ENCODE measurements at places on chromosomes 11 and 22. TPM values are rescaled to one million over a fixed set of nuclear protein-coding genes. Genes with fewer than 3 reads are reported as not detected.

DNA sequence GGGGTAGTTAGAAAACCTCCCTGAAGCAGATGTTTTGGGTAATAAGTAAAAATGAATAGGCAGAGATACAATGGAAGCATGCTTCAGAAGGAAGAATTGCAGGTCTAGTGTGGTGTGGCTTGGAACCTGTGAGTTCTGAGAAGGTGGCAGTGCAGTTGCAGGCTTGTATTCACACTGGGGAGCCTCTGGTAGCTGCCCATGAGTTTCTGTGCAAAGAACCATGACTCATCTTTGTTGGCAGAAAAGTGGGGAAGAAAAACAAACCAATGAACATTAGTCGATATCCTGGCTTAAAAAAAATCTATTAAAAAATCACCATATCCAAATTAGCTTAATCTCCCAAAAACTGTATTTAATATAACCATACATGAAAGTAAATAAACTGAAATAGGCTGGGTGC lies 232.6 kb downstream of the FAT3 start:
- H3K27ac ChIP-seq = no peak overlapping the region
- no peak overlapping the region for H3K4me3 ChIP-seq
- H3K36me3 ChIP-seq = no peaks in the 10 kb centered on the region

GRCh38 chr11:62539238-62539925 lies 7.2 kb downstream of the AHNAK start:
- H3K4me1 ChIP-seq = peaks cover 77% of the 10 kb centered on the region
- peak overlapping the region; percentile 52 for H3K27ac ChIP-seq
- H3K36me3 ChIP-seq = peaks cover 45% of the 10 kb centered on the region
- peak overlapping the region; percentile 23 for H3K4me3 ChIP-seq

DNA sequence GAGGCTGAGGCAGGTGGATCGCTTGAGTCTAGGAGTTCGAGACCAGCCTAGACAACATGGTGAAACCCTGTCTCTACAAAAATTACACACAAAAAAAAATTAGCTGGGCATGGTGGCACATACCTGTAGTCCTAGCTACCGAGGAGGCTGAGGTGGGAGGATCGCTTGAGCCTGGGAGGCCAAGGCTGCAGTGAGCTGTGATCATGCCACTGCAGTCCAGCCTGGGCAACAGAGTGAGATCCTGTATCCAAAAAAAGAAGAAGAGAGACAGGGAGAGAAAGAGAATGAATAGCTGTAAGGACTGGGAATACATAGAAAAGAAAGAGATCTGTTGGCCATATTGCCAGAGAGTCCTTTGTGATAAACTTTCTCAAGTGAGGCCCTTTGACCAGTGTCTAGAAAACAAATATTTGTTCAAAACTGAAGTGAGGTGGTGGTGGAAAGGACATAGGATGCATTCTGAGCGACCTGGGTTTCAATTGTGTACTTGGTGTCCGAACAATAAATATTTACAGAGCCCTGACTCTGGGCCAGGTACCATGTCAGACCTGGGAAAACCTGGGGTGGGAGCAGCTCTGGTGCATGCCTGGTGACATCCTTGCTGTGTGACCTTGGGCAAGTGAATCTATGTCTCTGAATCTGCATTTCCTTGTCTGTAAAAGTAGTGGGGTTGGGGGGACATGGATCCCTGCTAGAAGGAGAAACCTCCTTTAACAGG lies 89.6 kb upstream of the CRYBB3 start:
- DNase-seq = no peak
- H3K27ac ChIP-seq = no peak overlapping the region
- H3K4me3 ChIP-seq = no peak overlapping the region
- no peaks in the 10 kb centered on the region for H3K36me3 ChIP-seq
- H3K27me3 ChIP-seq = peaks cover 3% of the 10 kb centered on the region
- H3K4me1 ChIP-seq = peaks cover 20% of the 10 kb centered on the region

- no peaks in the 10 kb centered on the region for H3K4me1 ChIP-seq
- H3K27me3 ChIP-seq = no peaks in the 10 kb centered on the region
- H3K27ac ChIP-seq = no peak overlapping the region
- no peak overlapping the region for H3K4me3 ChIP-seq
Measured at GRCh38 chr11:33479231-33479630, 221.4 kb downstream of the C11orf91 start.

GRCh38 chr11:57124917-57125316 lies 56.8 kb upstream of the LRRC55 start:
- no peak overlapping the region for H3K27ac ChIP-seq
- peaks cover 17% of the 10 kb centered on the region for H3K27me3 ChIP-seq
- H3K36me3 ChIP-seq = no peaks in the 10 kb centered on the region

DNA sequence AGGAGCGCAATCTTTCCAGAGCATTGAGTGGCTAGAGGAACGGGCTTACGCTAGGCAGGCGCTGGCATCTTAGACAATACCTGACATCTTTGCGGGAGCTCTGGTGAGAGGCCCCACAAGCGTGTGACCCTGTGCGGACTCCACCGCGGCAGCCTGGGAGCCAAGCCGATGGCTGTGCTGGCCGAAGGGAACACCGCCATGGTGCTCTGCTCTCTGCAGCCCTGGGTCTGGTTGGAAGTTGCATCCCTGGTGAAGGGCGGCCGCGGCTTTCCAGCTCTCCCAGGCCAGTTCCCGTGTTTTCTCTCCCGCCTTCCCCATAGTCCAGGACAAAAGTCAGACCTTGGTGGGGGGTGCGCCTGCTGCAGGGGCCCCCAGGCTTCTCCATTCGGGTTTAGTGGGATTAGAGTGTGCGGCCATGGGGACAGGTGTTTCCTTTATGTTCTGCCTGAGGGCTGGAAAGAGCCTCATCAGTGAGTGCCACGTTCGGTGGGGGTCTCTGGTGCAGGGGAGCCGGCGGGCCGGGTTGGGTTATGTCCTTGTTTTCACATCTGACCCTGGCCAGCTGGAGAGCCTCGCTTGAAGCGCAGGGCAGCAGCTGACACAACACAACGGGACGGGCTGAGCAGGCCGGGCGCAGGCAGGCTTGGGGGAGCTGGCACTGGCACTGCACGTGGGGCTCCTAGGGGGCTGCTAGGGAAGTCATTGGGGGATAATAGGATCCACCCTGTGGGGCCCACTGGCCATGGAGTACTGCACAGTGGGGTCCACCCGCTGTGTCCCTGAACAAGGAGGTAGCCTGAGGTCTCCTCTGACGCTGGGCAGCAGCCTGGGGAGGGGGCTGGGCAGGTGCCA lies 94.8 kb downstream of the KCNQ1 start:
- H3K27ac ChIP-seq = no peak overlapping the region
- no peaks in the 10 kb centered on the region for H3K27me3 ChIP-seq
- H3K4me1 ChIP-seq = no peaks in the 10 kb centered on the region
- H3K4me3 ChIP-seq = no peak overlapping the region
- no peaks in the 10 kb centered on the region for H3K36me3 ChIP-seq

- no peak overlapping the region for H3K4me3 ChIP-seq
- H3K4me1 ChIP-seq = no peaks in the 10 kb centered on the region
- H3K27ac ChIP-seq = no peak overlapping the region
- no peak for DNase-seq
- no peaks in the 10 kb centered on the region for H3K36me3 ChIP-seq
Measured at GRCh38 chr11:122512688-122513087, 142.8 kb upstream of the UBASH3B start.

DNA sequence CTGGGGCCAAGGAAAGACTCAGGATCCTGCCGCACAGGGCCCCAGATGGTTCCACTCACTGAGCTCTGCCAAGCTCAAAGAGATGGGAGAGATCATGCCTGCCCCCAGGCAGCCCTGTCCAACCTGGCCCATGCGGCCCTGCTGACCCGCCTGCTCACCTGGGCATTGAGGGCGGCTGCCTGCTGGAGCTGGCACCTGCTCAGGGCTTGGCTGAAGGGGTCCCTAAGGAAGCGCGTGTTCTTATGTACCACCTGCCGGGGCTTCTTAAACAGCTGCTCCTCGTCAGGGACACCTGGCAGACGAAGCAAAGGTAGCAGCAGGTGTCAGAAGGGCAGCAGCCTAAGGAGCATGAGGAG lies 5.5 kb downstream of the ESS2 start:
- no peak overlapping the region for H3K4me3 ChIP-seq
- peaks cover 16% of the 10 kb centered on the region for H3K4me1 ChIP-seq
- no peaks in the 10 kb centered on the region for H3K27me3 ChIP-seq
- H3K36me3 ChIP-seq = peaks cover 84% of the 10 kb centered on the region
- DNase-seq = no peak

DNA sequence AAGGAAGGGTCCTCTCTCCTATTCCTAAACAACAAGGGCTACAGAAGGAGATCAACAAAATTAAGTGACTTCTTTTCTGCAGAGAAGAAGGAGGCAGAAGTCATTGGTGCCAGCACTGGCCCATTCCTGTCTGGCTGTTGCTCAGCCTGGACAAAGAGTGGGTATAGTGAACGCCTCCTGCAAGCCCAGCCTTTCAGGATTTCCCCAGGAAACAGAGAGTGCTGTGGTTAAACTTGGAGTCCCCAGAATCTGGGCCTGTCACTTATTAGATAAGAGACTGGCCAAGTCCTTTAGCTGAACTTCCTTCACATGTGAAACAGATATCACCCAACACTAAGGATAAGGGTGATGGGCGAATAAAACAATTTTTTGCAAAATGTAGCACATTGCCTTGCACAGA lies 10.9 kb downstream of the TST start:
- no peak overlapping the region for H3K4me3 ChIP-seq
- no peaks in the 10 kb centered on the region for H3K27me3 ChIP-seq
- H3K36me3 ChIP-seq = no peaks in the 10 kb centered on the region
- no peaks in the 10 kb centered on the region for H3K4me1 ChIP-seq

DNA sequence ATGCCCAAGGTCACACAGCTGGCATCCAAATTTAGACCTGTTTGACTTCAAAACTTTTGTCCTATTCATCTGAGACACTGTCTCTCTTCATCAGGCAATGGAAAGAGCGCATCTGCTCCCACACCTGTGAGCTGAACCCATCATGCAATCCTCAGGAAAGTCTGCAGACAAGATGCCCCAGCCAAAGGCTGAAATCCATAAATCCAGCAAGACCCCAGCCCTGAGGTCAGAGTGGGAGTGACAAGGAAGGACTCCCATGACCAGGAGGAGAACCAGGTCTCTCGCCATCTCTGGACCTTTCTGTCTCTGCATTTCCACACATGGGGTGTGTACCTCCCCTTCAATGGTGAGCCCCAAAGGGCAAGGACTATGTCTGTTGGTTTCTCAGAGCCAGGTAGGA lies 83.6 kb upstream of the HMGXB4 start:
- H3K4me3 ChIP-seq = no peak overlapping the region
- no peak overlapping the region for H3K27ac ChIP-seq
- DNase-seq = no peak
- no peaks in the 10 kb centered on the region for H3K4me1 ChIP-seq

Gene POU2F3
- total RNA-seq = not detected

Gene GDPD4
- total RNA-seq = not detected

Gene IGLL1
- total RNA-seq = not detected

Gene LRP4
- total RNA-seq = not detected

Gene CALCA
- not detected for total RNA-seq

Measured in CD4-positive, alpha-beta T cell (primary cell).